Mammary epithelial cell (primary cell): ENCODE measurements at places on chromosomes 3 and 15. TPM values are rescaled to one million over a fixed set of nuclear protein-coding genes. Genes with fewer than 3 reads are reported as not detected.

DNA sequence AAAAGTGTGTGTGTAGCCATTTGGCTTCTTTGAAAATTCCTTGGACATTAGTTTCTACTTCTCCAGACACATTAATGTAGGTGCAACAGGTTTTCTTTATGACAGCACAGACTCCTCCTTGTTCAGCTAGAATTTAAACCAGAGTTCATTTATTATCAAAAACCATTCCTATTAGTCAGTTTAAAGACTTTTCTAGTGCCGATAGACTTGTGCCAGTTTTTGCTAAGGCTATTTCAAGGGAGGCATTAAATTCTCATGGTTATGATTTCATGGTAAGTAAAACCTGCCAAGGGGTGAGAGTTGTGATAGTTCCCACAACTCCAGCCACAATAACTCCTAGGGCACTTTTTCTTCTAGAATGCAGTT lies 20.6 kb upstream of the SENP7 start:
- peak; percentile 41 for DNase-seq

- DNase-seq: peak; percentile 99
Observed at GRCh38 chr15:67091071-67091979, 25.9 kb downstream of the SMAD3 start.

DNA sequence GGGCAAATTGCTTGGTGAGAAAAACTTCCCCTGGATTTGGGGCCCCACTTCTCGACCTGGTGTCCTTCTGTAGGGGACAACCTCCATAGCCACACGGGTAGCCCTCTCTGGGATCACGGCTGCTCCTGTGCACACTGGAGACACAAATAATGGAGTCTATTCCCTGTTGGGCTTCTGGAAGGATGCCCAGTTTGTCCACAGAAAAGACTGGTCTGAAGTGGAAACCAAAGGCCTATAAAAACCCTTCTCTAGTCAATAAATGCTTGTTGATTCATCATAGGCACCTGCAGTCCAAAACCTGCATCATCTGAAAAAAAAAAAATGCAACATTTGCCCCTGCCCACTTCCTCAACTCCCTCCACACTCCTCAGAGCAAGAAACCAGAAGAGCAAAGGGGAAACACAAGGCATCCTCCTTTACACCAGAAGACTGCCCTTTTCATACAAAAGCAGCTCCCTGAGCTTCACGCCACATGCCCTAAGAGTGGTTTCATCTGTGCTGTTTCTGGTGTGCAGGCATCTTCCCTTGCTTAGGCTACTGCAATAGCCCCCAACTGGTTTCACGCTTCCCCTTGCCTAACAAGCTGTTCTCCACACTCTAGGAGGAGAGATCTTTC lies 36.3 kb downstream of the SRGAP3 start:
- DNase-seq: no peak

GRCh38 chr3:77051591-77051990 lies 11.7 kb downstream of the ROBO2 start:
- DNase-seq: no peak

The TLR9 gene
- not detected for polyA plus RNA-seq

GRCh38 chr3:173685456-173685855 lies 287.9 kb downstream of the NLGN1 start:
- DNase-seq: no peak

- DNase-seq: no peak
Observed at GRCh38 chr3:102297072-102297658, 137.7 kb upstream of the ZPLD1 start.

DNA sequence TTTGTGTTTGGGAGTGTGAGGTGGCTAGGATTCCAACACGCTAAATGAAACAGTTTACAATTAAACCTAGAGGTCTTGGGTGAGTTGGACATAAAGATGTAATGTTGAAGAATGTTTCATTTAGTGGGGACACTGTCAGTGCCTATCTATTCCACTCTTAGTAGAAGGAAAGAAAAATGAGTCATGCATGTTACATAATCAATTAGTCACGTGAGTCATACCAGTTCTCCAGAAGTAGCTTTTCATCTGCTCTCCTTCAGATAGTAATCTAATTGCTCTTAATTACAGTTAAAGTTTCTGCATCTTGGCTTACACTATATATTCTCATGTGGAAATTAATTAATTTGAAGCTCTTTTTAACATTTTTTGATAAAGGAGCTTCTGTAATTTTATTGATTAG lies 115.7 kb upstream of the P2RY1 start:
- DNase-seq: peak; percentile 66

DNA sequence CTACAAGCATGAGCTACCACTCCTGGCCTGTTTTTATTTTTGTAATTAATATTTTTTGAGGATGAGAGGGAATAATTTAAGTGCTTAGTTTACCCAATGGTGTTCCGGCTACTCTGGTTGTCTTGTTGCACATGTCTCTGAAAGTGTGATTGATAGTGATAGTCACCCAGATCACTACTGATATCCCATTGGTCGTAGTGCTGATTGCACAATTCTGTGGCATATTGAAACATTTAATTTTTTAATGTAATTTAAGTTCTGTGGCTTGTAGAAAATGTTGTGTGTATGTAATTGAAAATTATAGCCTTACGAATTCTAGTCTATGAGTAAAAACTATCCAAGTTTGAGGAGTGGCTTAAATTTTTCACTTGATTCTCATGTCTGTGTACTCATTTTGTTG lies 11.9 kb downstream of the ARIH2 start:
- no peak for DNase-seq

DNA sequence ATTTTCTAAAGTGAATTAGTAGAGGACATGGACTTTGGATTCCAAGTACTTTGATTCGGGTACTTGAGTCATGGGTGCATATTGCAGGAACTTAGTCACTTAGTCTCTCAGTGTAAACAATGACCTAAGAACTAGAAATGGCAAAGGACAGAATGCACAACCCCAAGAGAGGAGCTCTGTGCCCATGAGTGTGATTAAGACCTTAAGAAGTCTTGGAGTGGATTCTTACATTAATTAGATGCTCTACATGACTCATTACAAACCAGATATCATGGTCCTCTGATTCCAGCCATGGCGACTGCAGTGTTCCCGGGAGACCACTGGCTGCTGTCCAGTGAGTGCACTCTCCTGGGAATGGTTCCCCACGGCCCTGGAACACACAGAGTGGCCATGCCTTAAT lies 251.5 kb downstream of the GABRG3 start:
- DNase-seq: no peak

DNA sequence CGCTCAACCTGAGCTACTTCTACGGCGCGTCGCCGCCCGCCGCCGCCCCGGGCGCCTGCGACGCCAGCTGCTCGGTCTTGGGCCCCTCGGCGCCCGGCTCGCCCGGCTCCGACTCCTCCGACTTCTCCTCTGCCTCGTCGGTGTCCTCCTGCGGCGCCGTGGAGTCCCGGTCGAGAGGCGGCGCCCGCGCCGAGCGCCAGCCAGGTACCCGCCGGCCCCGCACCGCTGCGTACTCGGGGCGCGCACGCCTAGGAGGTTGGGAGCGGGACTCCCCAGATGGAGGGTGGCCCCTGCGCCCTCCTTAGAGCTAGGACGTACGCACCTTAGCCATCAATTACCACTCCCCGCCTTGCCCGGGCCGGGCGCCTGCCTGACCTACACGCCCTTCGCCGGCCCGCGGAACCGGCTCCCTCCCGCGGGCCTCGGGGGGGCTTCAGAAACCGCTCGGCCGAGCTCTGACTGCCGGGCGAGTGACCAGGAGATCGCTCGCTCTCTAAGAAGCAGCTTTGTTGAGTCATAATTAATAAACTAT lies 466 bp downstream of the NFKBIZ start:
- no peak for DNase-seq

- DNase-seq: no peak
Observed at GRCh38 chr3:193816656-193817311, 223.8 kb downstream of the OPA1 start.

DNA sequence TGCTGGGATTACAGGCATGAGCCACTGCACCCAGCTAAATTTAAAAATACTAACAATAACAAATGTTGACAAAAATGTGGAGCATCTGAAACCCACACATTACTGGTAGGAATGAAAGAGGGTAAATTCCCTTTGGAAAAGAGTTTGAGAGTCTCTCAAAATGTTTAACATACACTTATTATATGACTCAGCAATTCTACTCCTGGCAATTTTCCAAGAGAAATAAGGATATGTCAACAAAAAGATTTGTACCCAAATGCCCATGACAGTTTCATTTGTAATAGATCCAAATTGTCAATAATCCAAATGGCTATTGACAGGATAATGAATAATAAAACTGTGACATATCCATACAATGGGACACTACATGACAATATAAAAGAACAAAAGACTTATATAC lies 9.0 kb downstream of the HCLS1 start:
- no peak for DNase-seq

- DNase-seq: no peak
Observed at GRCh38 chr3:30919564-30919963, 25.1 kb upstream of the GADL1 start.

- DNase-seq: no peak
Observed at GRCh38 chr3:142210144-142210543, 15.2 kb downstream of the GK5 start.

DNA sequence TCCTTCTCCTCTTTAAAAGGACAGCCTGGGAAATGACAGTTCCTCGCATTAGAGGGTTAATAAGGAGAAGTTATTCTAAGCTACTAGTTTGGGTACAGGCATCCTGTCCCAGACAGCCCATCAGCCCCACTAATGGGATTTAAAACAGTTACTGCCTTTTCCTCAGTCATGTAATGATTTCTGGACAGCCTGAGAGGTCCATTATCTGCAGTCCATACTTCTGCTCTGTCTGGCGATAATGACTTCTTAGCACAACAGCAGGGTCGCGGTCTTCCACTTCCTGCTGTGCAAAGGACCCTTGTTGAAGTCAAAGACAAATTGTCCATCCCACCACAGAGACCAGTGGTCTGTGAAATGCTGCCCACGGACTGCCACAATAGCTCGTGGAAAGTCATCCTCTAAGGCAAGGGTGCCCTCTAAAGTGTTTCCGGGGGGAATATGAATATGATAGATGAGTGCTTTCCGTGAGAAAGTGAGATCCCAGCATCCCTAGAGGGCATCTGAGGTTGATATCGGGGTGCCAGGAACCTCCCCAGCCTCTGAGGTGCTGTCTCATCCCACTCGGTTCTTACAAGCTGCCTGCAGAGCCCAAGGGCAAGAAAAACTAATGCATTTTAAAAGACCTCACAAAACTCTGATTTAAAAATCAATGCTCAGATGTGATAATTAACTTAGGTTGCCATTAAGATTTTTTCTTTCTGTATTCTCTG lies 100.7 kb downstream of the SHOX2 start:
- DNase-seq: no peak

DNA sequence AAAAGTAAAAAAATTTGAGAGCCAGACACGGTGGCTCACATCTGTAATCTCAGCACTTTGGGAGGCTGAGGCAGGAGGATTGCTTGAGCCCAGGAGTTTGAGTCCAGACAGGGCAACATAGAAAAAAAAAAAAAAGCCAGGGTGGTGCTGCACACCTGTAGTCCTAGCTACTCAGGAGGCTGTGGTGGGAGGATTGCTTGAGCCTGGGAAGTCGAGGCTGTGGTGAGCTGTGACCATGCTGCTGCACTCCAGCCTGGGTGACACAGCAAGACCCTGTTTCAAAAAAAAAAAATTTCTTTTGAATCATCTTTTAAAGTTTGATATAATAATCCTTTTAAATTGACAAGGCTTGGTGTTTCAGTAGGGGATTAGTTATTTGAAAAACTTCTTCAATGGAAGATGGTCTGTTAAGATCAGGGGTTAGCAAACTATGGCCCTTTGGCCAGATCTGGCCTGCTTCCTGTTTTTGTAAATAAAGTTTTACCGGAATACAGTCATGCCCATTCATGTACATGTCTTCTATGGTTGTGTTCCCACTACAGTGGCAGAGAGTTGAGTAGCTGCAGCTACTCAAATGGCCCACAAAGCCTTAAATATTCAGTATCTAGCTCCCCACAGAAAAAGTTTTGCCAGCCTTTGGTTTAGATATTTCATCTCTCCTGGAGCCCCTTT lies 28.9 kb downstream of the CDAN1 start:
- DNase-seq: no peak

- DNase-seq: peak; percentile 94
Observed at GRCh38 chr15:38714309-38715072, 149.9 kb upstream of the RASGRP1 start.

DNA sequence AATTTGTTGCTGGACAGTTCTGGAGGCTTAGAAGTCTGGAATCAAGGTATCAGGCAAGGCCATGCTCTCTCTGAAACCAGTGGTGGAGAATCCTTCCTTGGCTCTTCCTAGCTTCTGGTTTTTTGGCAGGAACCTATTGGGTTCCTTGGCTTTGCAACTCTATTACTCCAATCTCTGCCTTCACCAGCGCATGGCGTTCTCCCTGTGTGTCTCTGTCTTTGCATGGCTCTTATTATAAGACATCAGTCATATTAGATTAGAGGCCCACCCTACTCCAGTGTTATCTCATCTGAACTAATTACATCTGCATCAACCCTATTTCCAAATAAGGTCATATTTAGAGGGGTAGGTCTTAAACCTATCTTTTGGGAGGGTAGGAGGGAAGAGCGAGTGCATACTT lies 358.1 kb upstream of the RARB start:
- DNase-seq: no peak

- no peak for DNase-seq
Observed at GRCh38 chr15:89477411-89478242, 18.8 kb downstream of the RHCG start.

The NEK10 gene
- polyA plus RNA-seq: 0.62 TPM

DNA sequence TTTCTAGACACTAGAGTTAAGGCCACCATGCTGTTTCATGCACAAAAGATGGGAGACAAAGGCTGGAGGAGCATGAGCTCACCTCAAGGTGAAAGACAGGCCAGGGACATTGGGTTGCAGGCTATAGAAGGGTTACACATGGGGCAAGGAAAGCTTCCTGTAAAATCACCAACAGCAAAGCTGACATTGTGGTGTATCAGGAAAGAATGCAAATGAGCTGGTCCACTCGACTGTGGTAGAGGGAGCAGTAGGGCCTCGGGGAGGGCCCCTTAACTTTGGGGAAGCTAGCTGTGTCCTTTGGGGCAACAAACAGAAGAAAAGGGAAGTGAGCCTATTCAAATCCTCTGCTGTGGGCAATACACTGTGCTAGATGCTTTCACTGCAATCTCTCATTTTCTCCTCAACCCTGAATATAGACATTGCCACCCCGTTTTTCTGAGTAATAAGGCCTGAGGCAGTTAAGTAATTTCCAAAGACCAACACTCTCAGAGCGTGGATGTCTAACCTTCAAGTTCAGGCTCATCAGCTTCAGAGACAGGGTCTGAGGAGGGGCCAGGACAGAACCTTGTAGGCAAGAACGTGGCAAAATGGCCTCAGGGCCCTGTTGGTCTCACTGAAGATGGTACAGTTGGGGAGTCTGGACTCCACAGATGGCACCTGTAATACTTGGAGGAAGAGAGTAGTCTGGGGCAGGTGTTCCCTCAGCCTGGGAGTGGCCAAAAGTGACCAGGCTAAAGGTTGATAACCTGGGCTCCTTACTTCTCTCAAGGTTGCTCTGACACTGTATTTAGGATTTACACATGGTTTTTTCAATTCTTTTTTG lies 24.1 kb downstream of the CX3CR1 start:
- peak; percentile 20 for DNase-seq

DNA sequence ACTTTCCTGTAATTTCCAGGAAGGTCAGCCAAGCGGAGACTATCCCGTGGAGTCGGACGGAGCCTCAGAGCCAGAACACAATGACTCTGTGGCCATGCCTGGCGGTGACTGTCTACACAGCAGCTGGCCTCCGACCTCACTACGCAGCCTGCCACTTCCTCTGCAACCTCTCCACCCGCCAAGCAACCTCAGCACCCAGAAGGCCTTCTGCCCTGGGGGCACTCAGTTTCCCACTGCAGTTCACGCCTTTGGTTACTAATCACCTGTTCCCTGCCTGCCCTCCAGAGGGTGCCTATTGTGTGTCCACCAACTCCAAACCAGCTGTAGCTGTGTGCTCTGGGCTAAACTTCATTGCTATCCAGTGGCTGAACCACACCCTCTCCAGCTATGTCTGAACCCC lies 44.0 kb downstream of the TM2D3 start:
- DNase-seq: no peak

- peak; percentile 34 for DNase-seq
Observed at GRCh38 chr3:151919030-151919328, 45.5 kb downstream of the SUCNR1 start.
